ENCODE measurements at places on chromosomes 16 and 17. TPM values are rescaled to one million over a fixed set of nuclear protein-coding genes. Genes with fewer than 3 reads are reported as not detected.

GRCh38 chr16:53908731-53909130 is 204.8 kb downstream of the FTO start:
- no peak for DNase-seq

DNA sequence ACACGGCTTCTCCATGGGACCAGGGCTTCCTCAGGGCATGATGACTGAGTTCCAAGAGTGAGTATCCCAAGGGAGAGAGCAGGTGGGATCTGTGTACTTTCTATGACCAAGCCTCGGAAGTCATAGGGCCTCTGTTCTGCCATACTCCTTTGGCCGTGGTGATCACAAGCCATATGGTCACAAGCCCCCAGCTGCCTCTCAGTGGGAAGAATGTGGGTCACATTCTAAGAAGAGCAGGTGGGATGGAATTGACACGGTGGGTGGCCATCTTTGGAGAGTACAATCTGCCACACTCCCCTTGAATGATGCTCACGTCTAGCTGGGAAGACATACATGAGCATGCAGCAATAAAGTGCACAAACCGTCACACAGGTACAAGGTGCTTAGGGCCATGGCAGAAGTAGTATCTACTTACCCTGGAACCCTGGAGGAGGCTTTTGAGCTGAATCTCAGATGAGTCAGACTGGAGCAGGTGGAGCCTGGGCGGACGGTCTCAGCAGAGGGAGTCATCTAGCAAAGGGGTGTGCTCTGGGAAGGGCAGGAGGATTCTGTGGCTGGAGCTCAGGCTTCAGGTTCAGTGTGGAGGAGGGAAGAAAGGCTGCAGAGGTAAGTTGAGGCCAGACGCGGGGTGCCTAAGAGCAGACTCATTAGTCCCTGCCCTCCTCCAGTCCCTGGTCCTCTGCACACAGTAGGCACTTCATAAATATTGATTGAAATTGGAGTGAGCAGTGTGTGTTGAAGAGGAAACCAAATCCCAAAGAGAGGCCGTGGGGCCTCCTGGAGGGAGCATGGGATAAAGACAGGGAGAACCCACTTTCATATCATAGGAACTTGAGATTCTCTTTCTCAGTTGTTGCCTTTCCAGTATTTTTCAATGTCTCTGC is 26.6 kb downstream of the GOSR2 start:
- no peak for DNase-seq

DNA sequence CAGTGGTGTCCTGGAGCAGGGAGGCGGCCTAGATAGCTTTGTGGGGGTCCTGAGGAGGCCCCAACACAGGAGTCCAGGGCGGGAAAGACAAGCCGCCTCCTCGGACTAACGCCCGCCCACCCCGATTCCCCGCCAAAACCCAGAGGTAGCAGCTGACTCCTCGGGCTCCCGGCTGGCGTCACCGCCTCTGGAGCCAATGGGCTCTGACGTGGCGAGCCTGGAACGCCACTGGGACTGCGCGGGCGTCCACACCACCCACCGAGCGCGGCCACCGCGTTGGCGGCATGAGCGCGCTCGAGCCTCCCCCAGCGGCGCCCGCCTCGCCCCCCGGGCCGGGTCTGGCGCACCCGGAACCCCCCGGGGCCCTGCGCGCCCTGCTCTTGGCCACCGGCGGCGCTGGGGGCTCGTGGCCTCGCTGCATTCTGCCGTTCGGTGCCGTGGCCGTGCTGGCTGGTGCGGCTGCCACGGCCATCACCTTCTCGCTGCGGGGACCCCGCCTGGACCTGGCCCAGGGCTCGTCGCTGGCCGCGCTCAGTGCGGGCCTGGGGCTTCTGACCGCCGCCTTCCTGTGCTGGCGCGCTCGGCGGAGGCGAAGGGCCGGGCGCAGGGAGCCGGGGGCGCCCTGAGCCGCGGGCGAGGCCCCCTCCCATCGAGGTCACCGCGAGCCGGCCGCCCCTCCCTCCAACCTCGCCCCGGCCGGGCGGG is 3.4 kb upstream of the NTN3 start:
- DNase-seq = no peak

DNA sequence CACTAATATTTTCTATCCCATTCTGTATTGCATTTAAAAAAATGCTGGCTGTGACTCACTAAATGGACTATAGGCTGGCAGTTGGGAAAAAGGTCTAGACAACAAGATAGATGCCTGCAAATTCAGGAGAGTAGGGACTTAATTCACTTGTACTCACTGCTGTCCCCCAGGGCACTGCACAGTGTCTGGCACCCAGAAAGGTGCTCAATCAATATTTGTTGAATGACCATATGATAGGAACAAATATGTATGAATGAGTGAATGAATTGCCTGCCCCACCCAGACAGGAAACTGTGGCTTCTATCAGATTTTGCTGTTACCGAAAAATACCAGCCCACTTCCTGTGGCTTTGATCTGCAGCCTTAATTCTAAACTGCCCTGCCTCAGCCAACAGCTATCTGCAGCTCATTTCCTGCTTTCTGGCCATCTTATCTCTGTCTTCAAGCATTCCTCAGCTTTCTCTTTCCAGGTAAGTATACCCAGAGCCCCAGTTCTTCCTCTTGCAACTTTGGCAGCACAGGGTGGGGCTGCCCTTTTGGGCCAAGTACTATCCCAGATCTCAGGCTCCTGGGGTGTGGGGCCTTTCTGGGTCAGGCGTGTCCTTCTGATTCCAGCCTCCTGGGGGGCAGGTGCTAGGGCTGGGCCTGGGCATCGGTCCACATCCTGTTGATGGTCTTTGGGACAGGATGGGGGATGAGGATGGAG is 15.3 kb upstream of the TNS4 start:
- peak; percentile 90 for DNase-seq

DNA sequence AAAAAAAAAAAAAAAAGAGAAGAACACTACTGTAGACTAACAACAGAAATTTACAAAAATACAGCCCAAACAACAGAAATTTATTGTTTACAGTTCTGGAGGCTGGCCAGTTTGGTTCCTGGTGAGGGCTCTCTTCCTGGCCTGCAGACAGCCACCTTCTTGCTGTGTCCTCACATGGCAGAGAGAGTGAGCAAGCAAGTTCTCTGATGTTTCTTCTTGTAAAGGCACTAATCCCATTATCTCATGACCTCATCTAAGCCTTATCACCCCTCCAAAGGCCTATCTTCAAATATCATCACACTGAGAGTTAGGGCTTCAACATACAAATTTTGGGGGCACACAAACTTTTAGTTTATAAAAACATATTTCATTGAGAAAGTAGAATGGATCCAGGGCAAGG is 7.3 kb downstream of the ARSG start:
- no peak for DNase-seq

- DNase-seq = no peak
Measured at GRCh38 chr17:1715803-1716075, 5.6 kb upstream of the TLCD2 start.

- DNase-seq = no peak
Measured at GRCh38 chr17:49621946-49622529, 46.4 kb downstream of the NXPH3 start.

- DNase-seq = no peak
Measured at GRCh38 chr17:21358682-21359482, 17.3 kb upstream of the KCNJ12 start.

DNA sequence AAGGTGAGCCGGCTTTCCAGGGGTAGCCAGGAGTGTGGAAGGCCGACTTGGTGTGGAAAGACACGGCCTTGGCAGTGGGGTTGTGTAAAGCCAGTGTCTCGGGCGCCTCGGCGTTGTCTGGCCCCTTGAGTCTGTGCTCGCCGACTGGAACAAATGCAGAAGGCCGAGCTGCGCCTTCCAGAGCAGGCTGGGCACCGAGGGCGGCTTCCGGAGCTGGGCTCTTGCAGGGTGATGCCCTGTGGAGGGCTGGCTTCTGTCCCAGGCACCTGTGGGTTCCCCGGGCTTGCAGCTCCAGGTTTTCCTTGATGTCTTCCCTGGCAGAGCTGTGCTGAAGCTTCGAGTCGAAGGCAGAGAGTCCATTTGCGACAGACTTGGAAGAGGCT is 8.0 kb downstream of the ZNF750 start:
- no peak for DNase-seq

GRCh38 chr16:50835358-50836060 is 93.6 kb downstream of the CYLD start:
- no peak for DNase-seq

GRCh38 chr17:8818047-8818446 is 18.9 kb upstream of the MFSD6L start:
- no peak for DNase-seq

GRCh38 chr16:6008670-6009069 is 911.1 kb upstream of the EEF2KMT start:
- DNase-seq = no peak

GRCh38 chr16:1244881-1245280 is 4.4 kb downstream of the TPSAB1 start:
- peak; percentile 47 for DNase-seq

DNA sequence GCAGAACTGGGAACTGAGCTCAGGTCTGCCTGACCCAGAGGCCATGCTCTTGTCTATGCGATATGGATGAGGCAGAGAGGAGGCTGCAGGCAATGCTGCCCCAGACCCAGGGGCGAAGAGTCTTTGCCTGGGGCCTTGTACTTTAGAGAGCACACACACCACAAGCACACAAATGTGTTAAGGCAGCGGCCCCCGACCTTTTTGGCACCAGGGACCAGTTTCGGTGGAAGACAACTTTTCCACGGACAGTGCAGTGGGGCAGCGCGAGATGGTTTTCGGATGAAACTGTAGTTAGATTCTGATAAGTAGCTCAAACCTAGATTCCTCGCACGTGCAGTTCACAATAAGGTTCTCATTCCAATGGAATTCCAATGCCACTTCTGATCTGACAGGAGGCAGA is 6.7 kb downstream of the MT4 start:
- DNase-seq = no peak

DNA sequence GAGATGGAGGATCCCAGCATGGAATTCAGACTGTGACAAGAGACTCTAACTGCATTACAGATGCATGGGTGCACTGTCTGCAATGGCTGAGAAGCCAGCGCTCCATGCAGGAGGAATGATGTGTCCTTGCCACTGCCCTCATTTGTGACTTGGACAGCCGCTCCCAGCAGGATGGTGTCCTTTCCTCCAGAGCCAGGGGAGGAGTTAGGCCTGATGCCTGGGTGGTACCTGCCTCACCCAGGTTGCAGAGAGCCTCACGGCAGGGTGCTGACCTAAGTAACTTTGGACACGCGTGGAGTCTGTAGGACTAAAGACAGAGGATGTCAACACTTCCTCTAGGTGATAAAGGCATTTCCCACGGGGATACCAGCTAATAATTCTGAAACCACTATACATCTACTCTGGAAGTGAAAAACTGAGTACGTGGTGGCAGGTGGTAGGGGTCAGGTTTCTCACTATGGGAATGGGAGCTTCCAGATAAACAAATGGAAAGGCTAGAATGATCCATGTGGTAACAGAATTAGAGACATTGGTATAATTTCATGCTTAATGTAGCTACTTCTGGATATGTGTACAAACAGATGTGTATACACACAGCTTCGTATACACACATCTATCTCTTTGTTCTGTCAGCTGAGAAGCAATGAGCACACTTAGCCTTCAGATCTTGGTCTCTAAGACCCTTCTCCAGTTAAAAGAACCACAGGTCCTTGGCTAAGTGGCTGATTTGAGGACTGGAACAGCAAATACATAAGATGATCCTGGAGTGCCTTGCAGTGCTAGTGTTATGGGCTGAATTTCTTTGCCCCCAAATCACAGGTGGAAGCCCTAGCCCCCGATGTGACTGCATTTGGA is 13.7 kb upstream of the CSNK1D start:
- no peak for DNase-seq

DNA sequence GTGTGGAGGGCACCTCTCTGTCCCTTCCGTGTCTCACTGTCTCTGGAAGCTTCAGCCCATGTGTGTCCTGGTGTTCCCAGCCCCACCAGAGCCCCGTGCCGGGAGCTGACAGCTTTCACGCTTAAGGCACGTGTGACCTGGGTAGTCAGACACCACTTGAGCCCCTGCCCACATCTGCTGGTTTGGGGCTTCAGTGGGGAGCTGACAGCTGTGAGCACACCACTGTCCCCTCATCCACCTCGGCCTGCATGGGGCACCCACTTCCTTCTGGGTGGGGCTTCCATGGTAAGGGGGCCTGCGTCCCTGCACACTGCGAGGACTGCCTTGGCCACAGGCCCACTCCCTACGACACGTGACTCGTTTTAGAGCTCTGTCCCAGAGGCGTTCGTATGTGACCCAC is 2.6 kb upstream of the TEDC2 start:
- DNase-seq = no peak

- no peak for DNase-seq
Measured at GRCh38 chr17:11898526-11899235, 98.6 kb downstream of the ZNF18 start.

DNA sequence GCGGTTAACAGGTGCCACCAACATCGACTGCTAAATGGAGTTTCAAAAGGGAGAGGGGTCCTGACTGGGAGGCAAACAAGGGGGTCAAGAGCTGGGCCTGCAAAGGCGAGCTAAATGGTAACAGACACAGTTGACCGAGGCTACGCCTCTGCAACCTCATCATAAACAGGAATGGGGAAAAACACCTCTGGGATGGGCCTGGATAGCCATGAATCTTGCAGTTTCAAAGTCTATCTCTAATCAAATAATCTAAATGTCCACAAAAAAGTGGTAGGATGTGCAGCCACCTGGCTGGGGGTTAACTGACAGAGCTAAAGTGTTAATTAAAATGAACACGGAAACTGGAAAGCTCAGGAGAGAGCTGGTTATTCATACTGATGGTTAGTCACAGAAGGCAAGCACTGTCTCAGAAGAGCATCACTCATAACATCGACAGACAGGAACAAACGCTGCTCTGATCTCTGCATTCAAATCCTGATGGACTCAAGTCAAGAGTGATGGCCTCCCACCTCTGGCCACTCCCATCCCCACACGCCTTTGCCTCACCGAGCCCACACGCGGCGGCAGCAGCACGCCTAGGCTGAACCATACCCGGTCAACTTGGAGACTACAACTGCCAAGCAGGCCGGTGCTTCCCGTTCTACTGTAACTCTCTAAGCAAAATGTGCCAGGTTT is 56.3 kb downstream of the CREBBP start:
- DNase-seq = no peak

DNA sequence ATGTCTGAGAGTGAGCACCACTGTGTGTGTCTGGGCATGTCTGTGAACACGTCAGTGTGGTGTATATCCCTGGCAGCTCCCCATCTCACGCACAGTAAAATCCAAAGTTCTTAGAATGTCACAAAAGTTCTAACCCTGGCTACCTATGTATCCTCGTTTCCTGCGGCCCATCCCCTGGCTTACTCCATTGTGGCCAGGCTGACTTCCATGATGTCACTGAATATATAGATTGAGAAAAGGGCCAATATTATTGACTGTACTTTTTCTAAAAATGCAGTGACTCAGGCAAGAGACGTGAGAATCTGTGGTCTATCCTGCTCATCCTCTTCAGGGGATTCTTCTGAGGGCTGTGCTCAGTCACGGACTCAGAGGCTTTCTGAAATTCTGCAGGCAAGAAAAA is 963 bp upstream of the METTL22 start:
- no peak for DNase-seq

GRCh38 chr17:2023692-2024571 is 1.2 kb downstream of the RTN4RL1 start:
- DNase-seq = peak; percentile 44

Gene PITPNC1
- 57.0 TPM for total RNA-seq

Gene PIK3R6
- total RNA-seq = 6.2 TPM

Gene FBXW10
- not detected for total RNA-seq

Gene CTRB2
- not detected for total RNA-seq

Gene ANKS4B
- total RNA-seq = not detected
